ENCODE measurements at places on chromosomes 16 and 17.

GRCh38 chr16:30984669-30985400 lies at the start of gene HSD3B7:
HSD3B7 (plus strand) TSS chr16:30985207; CDS start chr16:30985659, 452 bp downstream.
- DNase-seq = peak; percentile 64

DNA sequence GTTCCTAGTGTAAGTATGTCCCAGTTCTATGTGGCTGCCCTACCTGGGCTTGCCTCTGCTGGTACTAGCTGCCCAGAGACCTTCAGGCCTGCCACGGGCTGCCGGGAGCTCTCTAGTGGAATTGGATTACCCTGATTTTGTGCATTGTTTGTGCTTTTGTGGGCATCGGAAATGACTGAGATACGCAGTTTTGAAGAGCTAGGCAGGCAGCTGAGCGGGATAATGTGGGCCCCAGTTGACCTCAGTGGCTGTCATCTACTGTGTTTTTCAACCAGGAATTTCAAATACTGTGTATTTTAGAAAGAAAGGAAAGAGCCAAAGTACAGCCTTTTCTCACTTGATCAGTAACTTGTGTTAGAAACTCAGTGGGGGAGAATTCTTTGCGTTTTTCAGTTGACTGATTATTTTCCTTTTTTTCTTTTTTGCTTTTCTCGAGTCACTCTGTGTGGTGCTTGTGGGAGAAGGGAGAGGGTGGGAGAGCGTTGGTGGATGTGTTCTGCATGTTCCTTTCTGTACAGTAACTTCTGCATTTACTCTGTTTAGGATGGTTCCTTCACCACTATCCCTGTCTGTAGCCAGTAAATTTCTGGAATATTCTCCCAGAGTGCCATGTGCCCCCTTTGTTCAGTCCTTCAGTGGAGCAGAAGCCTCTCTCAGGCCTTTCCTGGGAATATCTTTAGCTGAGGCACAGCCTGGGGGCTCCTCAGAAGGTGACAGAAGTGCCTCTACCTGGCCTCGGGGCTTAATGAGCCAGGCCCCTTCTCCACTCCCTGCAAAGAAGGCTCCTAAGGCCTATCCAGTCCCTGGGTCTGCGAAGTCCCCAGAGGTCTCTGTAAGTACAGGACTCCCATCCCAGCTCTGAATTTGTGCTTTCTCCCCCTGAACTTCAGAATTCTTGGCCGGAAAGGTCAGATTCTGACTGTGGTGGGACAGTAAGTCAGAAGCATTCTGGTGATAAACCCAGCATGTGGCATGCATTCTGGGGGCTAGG lies 15.0 kb upstream of the SLC12A3 start:
- DNase-seq = peak; percentile 14

GRCh38 chr16:82563401-82563800 lies 63.4 kb upstream of the CDH13 start:
- no peak for DNase-seq

DNA sequence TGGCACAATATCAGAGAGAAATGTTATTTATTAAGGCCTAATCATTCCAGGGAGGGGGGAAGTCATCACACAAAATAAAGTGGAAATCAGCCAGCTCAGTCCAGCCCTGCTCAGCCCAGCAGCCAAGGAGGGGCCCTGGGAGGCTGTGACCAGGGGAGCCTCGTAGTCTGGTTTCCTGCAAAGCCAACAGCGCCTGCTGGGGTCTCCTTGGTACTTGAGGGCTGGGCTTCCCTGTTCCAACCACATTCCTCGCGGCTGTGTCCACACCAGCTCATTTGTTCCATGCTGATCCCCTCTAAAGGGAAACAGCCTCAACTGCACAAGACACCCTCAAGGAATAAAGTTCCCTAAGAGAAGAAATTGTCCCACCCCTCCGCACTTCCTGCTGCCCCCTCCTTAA lies 154.0 kb downstream of the TMEM132E start:
- DNase-seq = no peak

DNA sequence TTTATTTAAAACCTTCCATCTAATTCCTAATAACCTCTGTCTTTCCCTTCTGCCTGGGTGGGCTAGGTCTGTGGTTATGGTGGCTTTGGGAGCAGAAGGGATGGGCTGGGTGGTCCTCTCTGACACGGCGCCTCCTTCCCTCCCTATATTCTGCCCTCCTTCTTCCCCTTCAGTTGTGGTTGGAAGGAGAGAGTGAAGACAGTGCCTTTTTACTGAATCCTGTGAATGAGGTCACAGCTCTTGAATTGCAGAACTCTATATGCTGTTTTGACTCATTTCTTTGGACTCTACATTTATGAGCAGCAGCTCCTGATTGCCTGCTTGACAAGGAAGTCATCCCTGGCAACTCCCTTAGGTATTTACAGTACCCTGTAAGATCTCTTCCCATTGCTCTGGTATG lies 256.0 kb upstream of the ELAC2 start:
- DNase-seq = no peak

DNA sequence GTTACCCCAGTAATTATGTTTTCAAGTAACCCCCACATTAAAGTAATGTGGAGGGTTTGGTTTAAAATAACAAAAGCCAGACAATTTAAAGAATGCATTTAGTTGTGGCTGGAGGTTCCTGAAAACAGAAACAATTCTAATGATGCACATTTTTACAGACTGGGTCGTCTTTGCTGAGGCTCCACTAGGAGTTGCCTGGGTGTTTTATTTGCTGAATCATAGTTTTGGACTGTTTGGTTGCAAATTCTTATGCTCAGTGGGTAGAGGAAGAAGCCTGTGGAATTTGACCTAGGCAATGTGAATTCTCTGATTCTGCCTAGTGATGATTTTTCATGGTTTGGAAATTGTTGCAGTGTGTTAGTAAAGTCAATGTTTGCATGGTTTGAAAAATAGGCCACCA lies 16.3 kb downstream of the SHISA9 start:
- DNase-seq = peak; percentile 33

- DNase-seq = no peak
Measured at GRCh38 chr17:13576661-13577526, 24.8 kb downstream of the HS3ST3A1 start.

GRCh38 chr16:50909831-50910735 lies 168.2 kb downstream of the CYLD start:
- no peak for DNase-seq

- no peak for DNase-seq
Measured at GRCh38 chr16:2054543-2055245, 6.9 kb downstream of the TSC2 start.

- DNase-seq = peak; percentile 22
Measured at GRCh38 chr17:63911657-63912100, 621 bp upstream of the CSHL1 start.

- DNase-seq = no peak
Measured at GRCh38 chr17:75894049-75894733, 2.6 kb downstream of the TRIM65 start.

DNA sequence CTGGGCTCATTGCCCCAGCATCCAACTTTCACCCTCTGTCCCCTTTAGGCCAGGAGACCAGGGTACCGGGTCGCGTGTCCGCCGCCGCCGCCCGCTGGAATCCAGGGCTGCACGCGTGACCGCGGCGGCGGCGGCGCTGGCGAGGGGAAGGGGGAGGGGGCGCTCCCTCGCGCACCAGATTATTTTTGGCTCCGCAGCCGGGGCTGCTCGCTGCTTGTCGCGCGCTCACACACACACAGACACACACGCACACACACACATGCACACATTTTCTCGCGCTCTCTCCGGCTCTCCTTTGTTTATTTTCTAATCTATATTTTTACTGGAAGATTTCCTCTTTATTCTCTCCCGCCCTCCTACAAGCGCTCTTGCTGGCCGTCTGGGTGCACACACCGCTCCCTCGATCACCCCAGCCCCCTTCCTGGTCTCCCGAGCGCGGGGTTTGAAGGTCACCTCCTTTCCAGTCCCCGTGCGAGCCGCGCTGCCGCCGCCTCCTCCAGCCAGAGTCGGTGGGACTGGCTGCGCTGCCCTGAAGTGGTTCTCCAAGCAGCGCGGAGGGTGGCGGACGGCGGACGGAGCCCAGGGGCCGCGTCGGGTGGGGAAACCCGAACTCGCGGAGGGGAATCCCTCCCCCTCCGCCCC lies 921.4 kb upstream of the EEF2KMT start:
- no peak for DNase-seq

- DNase-seq = no peak
Measured at GRCh38 chr17:35238821-35239220, 4.1 kb upstream of the SLFN5 start.

GRCh38 chr16:58658796-58659211 lies 25.8 kb downstream of the SLC38A7 start:
- no peak for DNase-seq

- DNase-seq = no peak
Measured at GRCh38 chr16:48204825-48205151, 39.3 kb upstream of the LONP2 start.

DNA sequence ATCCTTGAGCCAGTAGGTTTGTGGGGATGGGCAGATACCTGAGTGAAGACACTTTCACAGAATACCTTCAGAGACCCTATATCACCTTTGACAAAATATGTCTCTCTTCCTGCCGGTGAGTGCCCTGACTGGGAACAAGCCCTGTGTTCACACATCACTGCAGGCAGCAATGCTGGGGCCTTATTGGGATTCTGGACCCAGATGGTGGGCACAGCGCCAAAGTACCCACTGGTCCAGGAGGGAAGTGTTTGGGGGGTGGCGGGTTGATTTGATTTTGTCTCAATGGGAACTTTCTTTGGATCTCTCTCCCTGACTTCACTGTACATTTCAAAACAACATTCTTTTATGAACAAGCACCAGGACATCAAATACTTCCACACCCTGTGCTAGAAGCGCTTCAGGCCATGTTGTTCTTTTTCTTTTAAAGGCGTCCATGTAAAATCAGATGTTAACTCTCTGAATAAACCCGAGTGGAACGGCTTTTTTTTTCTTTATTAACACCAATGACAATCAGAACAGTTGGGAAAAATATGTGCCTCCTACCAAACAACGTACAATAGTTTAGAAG lies 62.4 kb upstream of the AKTIP start:
- no peak for DNase-seq

GRCh38 chr16:86601356-86601755 lies 23.0 kb downstream of the FOXL1 start:
- DNase-seq = no peak

DNA sequence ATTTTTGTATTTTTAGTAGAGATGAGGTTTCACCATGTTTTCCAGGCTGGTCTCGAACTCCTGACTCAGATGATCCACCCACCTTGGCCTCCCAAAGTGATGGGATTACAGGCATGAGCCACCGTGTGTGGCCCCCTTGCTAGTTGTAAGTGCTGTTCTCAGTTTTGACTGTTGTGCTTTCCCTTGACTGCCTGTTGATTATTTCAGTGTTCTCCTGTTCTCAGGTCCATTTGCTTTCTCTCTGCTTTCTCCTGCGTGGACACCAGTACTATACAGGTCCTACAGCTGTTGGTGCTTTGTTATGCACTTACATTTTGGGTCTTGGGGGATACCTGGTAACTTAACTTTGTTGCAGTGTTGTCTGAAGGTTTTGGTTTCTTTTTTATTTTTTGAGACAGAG lies 8.2 kb downstream of the CASC3 start:
- no peak for DNase-seq

GRCh38 chr16:87203060-87203656 lies 114.0 kb downstream of the C16orf95 start:
- DNase-seq = peak; percentile 41

DNA sequence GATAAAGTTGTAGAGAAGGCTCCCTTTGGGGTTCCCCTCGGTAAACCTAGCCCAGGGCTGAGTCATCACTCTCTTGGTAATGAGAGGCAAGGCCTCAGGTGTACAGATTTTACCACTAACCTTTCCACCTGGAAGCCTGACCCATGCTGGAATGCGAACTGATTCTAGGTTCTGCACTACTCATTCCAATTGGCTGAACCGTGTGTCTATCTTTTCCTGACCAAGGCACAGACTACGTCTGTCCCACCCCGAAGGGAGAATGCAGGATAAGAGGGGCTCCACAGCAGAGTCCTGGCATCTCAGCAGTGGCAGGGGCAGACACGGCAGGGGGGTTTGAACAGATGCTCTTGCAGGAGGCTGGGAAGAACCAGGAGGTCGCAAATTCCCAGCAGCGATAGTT lies 65.4 kb upstream of the B4GALNT2 start:
- DNase-seq = no peak

- no peak for DNase-seq
Measured at GRCh38 chr17:53335443-53335842, 487.3 kb upstream of the KIF2B start.

GRCh38 chr17:40448639-40449261 lies 5.5 kb downstream of the IGFBP4 start:
- peak; percentile 28 for DNase-seq

- DNase-seq = no peak
Measured at GRCh38 chr16:19400711-19401110, 17.0 kb upstream of the TMC5 start.

DNA sequence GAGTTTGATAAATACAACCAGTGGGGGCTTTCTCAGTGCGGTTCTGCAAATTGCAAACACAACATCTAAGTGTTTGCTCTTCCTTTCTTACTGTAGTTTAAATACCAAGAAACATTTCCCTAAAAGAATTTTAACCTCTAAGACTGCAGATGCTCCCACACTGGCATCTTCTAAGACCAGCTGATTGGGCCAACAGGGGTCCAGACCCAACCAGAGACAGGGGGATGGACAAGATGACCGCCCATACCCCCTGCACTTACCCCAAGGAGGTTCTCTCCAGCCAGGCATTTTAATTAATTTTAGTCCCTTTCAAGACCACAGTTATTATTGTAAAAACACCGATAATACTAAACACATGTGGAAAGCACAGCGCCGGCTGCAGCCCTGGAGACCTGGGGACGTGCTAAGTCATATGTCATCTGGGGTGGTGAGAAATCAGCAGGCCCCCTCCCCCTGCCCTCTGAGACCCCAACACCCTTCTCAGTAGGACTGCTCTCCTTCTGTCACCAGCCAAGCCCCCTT lies 242.3 kb downstream of the SOX9 start:
- DNase-seq = no peak

DNA sequence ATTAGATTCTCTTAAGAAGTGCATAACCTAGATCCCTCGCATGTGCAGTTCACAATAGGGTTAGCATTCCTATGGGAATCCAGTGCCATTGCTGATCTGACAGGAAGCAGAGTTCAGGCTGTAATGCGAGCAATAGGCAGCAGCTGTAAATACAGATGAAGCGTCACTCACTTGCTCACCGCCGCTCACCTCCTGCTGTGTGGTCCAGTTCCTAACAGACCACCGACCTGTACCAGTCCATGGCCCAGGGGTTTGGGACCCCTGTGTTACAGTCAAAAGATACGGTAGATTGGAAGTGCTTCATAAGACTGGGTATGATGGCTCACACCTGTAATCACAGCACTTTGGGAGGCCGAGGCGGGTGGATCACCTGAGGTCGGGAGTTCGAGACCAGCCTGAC lies 2.8 kb downstream of the STAT5A start:
- DNase-seq = no peak

DNA sequence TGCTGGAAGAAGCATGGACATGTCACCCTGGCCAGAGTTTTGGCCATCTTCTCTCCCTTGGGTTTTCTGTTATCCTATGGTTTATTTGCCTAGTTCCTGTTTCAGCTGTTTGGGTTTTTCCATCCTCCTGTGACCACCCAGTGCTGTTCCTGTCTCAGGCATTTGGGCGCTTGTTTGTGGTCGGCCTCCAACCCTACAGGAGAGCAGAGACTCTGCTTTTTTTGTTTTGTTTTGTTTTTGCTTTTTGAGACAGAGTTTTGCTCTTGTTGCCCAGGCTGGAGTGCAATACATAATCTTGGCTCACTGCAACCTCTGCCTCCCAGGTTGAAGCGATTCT lies 3.3 kb upstream of the ZC3H7A start:
- no peak for DNase-seq

- DNase-seq = no peak
Measured at GRCh38 chr16:27598220-27598619, 48.3 kb downstream of the KATNIP start.
